ENCODE measurements at places on chromosomes 4 and X.

DNA sequence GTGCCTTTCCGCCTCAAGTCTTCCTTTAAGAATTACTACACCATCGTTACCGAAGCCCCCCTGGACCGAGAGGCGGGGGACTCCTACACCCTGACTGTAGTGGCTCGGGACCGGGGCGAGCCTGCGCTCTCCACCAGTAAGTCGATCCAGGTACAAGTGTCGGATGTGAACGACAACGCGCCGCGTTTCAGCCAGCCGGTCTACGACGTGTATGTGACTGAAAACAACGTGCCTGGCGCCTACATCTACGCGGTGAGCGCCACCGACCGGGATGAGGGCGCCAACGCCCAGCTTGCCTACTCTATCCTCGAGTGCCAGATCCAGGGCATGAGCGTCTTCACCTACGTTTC is 2.2 kb downstream of the PCDH10 start:
- DNase-seq, result no peak

DNA sequence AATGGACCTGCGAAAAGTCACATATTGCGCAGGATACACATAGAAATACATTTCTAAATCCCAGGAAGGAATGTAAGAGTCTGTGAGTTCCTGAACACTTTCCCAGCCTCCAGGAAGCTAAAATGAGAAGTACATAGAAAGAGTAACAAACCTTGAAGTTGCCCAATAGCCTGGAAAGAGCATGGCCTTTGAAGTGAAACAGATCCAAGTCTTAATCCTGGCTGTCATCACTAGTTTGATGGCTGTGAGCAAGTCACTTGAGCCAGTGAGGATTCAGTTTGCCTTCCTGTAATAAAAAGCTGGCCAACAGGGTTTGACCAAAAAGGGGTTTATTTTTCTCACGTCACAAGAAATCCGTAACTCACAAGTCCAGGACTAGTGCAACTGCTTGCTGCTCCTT is 69.8 kb downstream of the ARHGEF38 start:
- DNase-seq, result no peak

GRCh38 chr4:28360681-28361080 is 1500.0 kb downstream of the STIM2 start:
- DNase-seq, result no peak

DNA sequence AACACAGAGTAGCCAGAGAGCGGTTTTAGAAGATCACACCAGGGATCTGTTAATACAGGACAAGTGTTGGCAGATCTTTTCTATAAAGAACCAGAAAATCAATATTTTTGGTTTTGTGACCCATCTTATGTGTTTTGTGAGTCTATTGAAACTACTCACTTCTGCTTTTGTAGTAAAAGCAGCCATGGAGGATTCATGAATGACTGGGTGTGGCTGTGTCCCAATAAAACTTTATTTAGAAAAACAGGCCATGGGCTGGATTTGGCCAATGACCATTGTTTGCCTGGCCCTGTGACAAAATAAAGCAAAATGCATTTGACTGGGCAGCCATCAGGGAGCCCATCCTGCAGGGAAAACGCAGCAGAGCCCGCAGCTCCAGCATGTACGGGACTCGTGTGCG is 99.9 kb upstream of the ADRA2C start:
- no peak for DNase-seq

DNA sequence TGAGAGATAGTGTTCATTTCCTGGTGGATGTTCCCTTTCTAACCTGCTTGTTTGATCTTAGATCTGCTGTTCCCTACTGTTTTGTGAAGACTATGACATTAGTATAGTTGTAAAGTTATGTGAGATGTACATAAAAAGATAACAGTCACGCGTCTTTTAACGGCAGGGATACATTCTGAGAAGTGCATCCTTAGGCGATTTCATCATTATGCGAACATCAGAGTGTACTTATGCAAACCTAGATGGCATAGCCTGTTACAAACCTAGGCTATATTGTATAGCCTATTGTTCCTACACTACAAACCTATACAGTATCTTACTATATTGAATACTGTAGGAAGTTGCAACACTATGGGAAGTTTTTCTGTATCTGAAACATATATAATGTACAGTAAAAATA is 50.4 kb downstream of the MCUB start:
- DNase-seq, result no peak

- DNase-seq, result no peak
Observed at GRCh38 chr4:90456891-90457290, 329.7 kb downstream of the CCSER1 start.

DNA sequence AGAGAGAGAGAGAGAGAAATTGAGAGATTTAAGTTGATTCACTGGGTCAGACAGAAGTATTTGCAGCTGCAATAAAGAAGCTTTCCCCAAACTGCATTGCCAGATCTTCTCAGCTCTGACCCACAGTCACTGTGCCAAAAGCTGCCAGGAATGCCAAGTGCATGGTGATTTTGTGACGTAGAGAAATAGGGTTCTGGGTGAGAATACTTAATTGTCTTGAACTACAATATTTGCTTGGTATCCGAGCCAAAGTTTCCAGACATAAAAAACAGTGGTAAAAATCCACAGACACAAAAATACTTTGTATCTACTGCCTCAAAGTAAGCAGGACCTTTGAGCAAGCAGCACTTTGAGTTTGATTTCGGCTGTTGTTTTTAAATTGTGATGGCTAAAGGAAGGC is 331.1 kb downstream of the GRID2 start:
- no peak for DNase-seq

GRCh38 chrX:73215246-73215645 is 595 bp upstream of the NAP1L2 start:
- DNase-seq, result no peak

DNA sequence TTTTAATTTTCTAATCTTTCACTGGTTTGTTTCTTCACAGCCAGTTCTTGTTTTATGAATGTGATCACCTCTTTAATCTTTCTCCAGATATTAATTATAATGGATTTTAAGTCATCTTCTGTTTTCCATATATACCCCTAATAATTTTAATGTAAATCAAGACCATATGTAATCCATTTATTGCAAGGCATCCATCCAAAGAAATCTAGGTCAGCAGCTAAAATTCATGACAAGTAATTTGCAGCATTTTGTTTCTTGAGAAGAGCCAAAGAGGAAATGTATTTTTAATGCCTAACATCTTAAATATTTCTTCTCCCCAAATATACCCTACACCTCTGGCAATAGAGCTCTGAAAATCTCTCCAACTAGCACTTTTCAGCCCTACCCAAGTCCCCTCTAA is 81.1 kb downstream of the SUPT20HL2 start:
- no peak for DNase-seq

DNA sequence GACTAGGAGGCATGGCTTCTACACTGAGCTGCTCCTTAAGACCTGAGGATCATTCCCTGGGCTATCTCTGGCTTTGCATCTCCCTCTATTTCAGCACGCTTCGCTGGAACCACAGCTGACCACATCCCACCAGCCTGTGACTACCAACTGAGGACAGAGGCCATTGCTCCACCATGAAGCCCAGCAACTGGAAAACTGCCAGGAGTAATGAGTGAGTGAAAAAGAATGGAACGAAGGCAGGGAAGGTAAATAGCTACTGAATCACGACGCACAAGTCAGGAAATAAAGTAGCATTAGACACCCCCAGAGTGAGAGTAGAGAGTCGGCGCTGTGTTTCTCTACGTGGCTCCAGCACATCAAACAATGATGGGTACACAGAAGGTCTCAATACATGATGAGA is 314.7 kb downstream of the LDB2 start:
- no peak for DNase-seq

All from T-helper 22 cell (primary cell).